NCI-H187 treated with DMSO at 0.1 percent for 48 hours (cell line): ENCODE measurements at places on chromosomes 11 and 22.

GRCh38 chr11:95895815-95896214 is 28.1 kb downstream of the MTMR2 start:
- no peak for DNase-seq

GRCh38 chr11:117002639-117003299 is 95.5 kb downstream of the SIK3 start:
- DNase-seq: no peak

GRCh38 chr22:47143249-47143938 is 380.9 kb downstream of the TBC1D22A start:
- DNase-seq: no peak

DNA sequence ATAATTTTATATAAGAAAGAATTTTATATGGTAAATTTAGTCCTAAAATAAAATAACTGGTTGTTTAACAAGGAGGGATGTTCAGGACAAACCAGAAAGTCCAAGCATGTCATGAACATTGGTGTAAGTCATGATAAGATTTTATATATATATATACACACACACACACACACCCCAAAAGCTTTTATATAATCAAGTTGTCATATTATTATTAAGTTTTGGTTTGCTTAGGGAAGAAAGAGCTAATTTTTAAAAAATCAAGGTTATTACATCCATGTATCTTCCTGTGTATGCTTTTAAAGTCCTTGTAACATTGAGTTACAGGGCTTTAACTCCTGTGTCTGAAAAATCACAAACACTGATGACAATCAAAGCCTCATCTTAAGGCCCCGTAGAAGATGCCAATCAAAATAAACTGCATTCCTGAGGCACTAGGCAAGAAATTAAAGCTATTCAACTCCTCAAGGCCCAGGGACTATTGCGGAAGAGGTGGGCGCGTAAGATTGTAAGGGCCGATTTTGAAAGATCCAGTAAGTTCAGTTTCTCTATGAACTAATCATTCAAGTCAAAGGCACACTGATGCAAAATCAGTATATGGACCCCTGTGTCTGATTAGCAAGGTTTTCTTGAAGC is 16.8 kb downstream of the APOL6 start:
- DNase-seq: no peak

DNA sequence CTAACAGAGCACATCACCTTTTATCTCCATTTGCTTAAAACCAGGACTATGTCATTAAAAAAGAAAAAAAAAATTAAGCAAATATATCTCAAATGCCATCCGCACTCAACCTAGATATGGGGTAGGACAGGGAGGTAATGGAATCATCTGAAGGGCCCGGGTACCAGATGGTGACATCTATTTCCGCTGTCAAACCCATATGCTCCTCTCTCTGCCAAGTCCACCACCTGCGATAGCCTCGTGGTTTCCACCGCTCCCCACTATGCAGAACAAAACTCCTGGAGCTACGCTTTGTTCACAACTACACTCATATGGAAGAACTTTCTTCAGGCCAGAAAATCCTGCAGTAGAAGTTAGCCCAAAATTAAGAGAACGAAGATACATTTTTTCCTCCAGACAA is 31.4 kb downstream of the FEZ1 start:
- no peak for DNase-seq

- DNase-seq: no peak
Measured at GRCh38 chr22:49886346-49887063, 31.7 kb downstream of the ALG12 start.

GRCh38 chr22:24337894-24338645 is 67.4 kb downstream of the SPECC1L start:
- no peak for DNase-seq
